ENCODE measurements at places on chromosomes 2 and 18.
A peak's percentile ranks its signal among the peaks of the same experiment; 100 is the strongest.

GRCh38 chr18:46574000-46574742 lies 82.8 kb downstream of the LOXHD1 start:
- no peaks in the 10 kb centered on the region for H3K4me1 ChIP-seq
- no peaks in the 10 kb centered on the region for H3K27me3 ChIP-seq
- H3K27ac ChIP-seq = no peak overlapping the region
- H3K36me3 ChIP-seq = no peaks in the 10 kb centered on the region
- H3K4me3 ChIP-seq = no peak overlapping the region

DNA sequence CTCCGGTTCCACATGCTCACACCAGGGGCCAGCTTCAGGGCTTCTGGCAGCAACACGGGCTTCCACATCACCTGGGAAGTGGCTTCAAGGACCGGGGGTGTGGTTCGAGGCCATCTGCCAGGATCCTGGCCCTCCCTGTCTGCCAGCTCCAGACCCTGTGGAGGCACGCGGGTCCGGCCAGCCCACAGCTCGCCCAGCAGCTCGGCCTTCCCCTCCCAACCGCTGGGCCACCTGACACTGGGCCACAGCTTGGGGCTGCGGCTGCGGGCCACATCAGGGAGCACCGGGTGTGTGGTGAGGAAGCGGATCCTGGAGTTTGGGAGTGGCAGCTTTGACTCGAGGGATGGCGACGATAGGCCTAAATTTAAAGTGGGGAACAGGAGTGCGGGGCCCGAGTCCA lies 7.0 kb downstream of the C2orf81 start:
- H3K27ac ChIP-seq = no peak overlapping the region
- peak overlapping the region; percentile 65 for H3K4me3 ChIP-seq
- peaks cover 29% of the 10 kb centered on the region for H3K4me1 ChIP-seq
- no peak for DNase-seq
- peaks cover 3% of the 10 kb centered on the region for H3K27me3 ChIP-seq
- H3K36me3 ChIP-seq = peaks cover 12% of the 10 kb centered on the region

GRCh38 chr2:196268025-196268424 lies 96.6 kb upstream of the STK17B start:
- no peak overlapping the region for H3K4me3 ChIP-seq
- H3K4me1 ChIP-seq = no peaks in the 10 kb centered on the region
- no peaks in the 10 kb centered on the region for H3K27me3 ChIP-seq

GRCh38 chr2:140337061-140337460 lies 1556.9 kb upstream of the NXPH2 start:
- no peak for DNase-seq
- H3K4me3 ChIP-seq = no peak overlapping the region

All from spinal cord (tissue), 10 donors.